Germinal center (tissue), 1 donor: ENCODE measurements at places on chromosomes 6 and 20.
A peak's percentile ranks its signal among the peaks of the same experiment; 100 is the strongest.

- DNase-seq, result no peak
Observed at GRCh38 chr20:8663424-8663823, 405.5 kb upstream of the PLCB4 start.

DNA sequence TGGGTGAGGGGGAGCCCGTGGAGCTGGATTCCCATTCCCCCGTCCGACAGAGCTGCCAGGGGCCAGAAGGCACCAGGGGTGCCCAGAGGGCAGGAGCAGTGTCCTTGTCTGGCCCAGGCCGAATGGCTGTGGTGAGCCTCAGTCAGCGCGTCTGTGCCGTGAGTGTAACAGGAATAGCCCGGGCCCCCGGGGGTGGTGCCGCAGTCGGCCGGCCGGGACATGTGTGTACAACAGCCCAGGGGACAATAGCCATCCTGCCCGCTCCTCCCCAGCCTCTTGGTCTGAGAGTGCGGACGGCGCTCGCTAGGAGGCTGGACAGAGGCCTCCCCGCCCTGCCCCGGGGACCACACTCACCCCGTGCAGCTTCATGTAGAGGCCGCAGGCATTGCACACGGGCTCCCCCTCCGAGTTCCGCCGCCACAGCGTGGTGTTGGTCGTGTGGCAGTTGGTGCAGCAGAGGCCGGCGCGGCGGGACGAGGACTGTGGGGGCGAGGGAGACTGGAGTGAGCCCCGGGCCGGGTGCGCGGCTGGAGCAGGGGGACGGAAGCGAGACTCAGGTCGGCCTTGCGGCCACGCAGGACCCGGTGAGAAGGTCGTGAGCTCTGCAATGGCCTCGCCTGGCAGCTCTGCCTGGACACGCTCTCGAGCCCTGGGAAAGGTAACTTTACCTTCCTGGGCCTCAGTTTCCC is 9.6 kb downstream of the GATA5 start:
- DNase-seq, result no peak

GRCh38 chr6:31308050-31308844 is 36.4 kb upstream of the HLA-C start:
- DNase-seq, result peak; percentile 97

DNA sequence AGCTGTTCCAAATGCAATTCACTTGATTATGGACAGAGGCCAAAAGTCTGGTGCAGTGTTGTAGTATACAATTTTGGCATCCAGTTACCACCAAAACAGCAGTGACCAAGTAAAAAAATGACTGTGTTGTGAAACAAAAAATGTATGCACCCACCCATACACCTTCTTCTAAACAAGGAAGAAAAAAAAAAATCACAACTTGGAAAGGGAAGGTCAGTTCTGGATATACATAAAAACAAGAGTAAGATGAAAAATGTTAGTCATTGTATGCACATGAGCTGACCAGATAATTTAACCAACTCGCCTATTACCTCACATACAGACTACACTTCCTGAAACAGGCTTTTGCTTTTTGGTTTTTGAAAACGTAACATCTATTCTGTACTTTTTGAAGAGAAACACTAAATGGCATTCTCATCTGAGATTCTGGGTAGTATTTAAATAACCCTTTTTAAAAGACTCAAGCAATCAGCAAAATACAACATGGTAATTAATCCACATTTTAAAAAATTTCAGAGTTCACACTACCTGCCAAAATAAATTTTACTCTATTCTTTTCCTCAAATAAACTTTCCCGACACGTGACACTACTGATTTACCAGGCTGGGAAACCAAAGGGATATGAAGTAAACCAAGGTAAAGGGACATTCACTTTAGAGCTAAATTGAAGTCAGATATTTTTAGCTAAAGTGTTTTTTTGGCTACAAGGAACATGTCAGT is 141.6 kb upstream of the SHLD1 start:
- DNase-seq, result no peak

DNA sequence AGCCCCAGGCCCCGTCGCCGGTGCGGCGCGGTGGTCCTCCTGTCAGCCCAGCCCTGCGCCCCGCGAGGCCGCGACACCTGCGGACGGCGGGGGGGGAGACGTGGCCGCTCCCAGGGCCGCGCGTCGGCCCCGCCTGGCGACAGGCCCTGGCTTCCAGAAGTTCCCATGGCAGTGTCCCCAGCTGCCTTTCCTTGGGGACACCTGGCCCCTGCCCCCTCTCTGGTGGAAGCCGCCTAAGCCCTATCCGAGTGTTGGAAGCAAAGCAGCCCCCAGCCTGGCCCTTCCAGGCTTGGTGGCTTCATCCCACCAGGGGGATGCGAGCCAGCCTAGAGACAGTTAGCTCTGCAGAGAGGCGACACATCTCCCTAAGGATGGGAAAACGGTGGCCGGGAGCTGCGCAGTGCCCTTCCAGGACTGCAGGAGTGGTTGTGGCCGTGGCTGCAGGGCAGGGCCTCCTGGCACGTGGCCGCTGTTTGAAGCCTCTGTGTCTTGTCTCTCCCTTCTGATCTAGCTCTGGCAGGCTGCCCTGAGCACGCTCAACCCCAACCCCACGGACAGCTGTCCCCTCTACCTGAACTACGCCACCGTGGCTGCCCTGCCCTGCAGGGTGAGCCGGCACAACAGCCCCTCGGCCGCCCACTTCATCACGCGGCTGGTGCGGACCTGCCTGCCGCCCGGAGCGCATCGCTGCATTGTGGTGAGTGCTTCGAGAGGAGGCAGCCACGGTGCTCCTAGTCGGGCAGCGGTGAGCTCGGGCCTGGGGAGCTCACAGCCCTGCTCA is 816 bp downstream of the NPEPL1 start:
- no peak for DNase-seq

GRCh38 chr20:37992802-37993409 is 40.4 kb downstream of the TTI1 start:
- peak; percentile 74 for DNase-seq

GRCh38 chr6:14095437-14095836 is 22.1 kb upstream of the CD83 start:
- peak; percentile 50 for DNase-seq

DNA sequence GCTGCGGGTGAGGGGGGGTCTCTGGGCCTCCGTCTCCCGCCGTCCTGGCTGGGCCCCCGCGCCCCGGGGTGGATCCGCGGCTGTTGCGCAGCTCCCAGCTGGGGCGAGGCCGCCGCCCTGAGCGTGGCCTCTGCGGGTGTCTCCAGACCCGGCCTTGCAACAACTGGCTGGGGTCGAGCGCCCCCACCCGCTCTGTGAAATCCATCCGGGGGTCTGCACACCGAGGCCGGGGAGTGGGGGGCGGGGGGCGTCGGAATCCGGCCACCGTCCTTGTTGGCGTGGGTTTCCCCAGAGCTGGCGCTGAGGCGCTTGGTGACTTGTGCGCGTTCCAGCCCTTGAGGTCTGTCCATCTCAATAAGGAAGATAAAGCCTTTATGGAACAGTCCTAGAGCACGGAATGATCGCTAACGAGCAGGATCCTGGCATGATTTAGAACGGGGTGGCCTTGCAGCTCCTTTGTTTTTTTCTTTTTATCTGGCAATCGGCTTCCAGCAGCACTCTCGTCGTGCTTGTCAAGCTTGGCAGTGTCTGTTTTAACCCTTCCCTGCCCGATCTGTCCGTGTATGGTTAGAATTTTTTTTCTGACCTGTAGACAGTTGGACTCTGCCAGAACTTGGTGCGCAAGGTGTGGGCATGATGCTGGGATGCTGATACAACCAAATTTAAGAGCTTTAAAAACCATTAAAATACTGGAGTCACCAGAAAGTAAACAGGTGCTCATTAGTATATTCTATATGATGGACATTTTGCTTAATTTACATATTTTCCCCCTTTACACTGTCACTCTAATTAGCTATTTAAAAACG is 675 bp downstream of the DSTN start:
- DNase-seq, result peak; percentile 45

GRCh38 chr6:44342489-44342888 is at the start of gene SPATS1:
Gene SPATS1 (plus strand): TSS chr6:44342650. CDS start chr6:44343096, 446 bp downstream.
- no peak for DNase-seq

DNA sequence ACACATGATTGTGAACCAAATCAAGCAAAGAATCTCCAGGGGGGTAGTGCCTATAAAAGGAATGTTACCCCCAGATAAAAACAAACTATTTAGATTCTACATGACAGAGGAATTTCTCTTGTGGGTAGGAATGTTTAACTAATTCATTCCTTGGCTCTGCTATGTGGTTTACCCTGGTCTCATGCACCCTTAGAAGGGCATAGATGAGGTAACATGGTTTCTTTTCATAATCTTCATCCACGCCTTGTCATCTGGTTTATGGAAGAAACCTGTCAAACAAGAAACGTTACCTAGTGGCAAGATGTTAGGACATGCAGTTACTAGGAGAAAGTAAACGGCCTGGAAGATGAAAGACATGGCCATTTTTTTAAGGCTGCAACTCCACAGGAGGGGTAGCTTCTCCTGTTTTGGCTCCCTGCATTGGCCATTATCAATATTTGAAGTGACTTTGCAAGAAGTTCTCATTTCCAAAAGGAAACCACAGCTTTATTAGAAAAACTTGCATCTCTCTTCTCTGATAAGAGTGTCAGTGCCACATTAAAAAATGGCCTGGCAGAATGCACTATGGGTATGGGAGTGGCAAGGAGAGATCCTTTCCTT is 45.5 kb downstream of the STX11 start:
- DNase-seq, result no peak

- DNase-seq, result no peak
Observed at GRCh38 chr6:129130959-129131681, 248.2 kb downstream of the LAMA2 start.

GRCh38 chr20:60715172-60715571 is 536.9 kb upstream of the CDH4 start:
- DNase-seq, result no peak

DNA sequence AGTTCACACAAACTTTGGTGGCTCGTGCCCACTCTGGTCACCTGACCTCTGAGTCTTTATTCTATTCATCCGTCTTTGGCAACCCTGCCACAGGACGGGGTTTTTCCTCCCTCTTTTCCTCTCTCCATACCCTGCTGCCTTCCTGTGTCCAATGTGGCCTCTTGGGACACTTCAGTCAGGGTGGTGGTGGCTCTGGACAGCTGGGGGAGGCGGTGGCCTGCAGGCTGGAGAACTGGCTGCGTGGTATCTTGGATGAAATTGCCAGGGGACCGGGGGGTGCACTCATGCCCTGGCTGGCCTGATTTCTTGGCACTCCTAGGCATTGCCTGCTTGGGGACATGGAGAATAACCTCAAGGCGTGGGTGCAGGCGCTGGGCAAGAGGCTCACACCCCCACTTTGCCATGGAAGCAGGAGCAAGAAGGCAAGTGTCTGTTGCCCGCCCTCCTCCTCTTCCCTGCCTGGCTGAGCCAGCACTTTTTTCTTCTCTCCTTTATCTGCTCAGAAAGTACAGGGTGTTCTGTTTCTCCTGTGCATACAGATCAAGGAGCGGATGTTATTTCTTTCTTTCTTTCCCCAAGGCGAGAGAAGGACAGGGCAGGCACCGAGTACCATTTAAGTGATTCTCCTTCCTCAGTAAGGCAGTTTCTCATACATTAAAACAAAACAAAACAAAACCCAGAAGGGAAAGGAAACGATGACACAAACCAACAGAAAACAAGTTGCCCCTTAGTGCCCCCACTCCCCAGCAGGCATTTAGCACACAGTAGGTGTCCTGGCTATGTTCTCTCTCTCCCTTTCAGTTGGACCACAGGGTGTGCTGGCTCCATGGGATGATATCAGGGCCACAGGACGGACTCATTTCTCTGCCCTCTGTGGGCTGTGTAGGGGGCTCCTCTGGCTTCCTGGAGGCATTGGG is 155.5 kb upstream of the RNF24 start:
- DNase-seq, result no peak

DNA sequence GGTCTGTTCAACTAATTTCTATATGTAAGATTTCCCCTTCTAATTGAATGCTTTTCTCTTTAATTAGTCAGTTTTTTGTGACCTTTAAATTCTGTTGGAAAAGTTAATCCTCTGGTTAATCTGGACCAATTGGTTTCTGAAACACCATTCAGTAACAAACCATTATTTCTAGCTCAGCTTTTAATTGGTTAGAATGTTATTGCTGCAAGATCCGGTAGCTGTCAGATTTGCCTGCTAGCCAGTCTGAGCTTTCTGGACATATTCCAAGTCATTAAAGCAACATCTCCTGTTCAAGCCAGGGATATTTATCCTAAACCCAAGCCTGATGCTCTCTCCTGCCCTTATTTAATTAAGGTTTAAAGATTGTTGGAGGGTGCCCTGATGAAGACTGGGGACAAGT is 55.1 kb upstream of the FBXL4 start:
- no peak for DNase-seq

DNA sequence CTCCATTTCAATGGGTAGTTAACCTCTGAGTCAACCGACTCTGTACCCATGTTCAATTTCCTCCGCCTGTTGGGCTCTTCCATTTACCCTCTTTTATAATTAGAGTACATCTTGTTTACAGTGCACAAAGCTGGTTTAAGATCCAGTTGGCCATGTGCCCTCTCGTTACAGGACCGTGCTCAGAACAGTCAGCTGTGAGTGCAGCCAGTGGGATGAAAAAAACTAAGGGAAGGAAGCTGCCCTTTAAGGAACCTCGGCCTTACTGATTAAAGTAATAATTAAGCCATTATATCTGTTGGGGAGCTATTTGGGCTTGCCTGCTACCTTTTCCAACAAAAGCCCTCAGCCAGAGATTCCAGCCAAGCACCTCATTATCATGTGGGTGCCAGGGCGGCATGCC is 68.8 kb downstream of the TMEM170B start:
- no peak for DNase-seq

GRCh38 chr20:10637031-10637559 is 36.7 kb downstream of the JAG1 start:
- DNase-seq, result no peak

GRCh38 chr20:14199111-14199510 is 138.3 kb downstream of the FLRT3 start:
- DNase-seq, result no peak

- no peak for DNase-seq
Observed at GRCh38 chr6:44782892-44783291, 395.4 kb downstream of the CDC5L start.

DNA sequence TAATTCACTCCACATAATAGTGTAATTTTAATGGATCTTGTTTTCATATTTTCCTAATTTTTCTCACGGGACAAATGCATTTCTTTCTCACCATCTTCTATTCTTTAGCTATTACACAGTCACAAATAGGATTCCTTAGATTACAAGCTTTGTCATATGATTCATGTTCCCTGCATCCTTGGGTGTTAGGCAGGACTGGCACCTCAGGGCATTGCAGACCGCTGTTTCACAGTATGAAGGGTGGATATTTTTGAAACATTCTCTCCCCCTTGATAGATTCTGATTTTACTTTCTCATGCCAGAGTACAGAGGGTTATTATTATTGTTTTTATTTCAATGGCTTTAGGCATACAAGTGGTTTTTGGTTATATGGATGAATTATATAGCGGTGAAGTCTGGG is 602.5 kb downstream of the PHF3 start:
- DNase-seq, result no peak
